Muscle of leg (tissue), 16 donors: ENCODE measurements at places on chromosomes 1 and 21.

DNA sequence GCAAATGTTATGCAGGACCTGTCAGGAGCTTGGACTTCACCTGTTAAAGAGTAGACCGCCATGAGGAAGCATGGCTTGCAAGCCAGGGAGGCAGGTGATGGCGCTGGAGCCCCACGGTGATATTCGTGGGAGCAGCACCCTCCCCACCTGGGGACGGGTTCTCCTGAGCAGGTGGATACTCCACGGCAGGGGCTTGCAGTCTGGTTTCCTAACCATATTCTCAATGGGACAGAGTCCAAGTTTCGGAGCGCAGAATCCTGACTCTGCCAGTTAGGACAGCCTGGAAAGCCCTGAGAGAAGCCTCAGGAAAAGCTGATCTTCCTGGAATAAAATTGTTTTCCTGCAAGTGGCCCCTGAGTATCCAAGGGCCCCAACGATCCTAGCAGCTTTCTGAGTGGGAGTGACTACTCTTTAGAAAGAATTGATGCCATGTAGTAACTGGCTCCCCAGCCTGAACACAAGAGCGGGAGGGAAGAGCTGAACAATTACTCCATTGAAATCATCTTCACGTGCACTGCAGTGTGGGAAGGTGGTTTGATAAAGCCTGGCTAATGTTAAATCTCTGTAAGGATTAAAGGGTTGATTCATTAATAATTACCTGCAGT is 146.3 kb upstream of the RAB4A start:
- DNase-seq, result peak; percentile 33

GRCh38 chr1:43238991-43239469 is 30.8 kb upstream of the TMEM125 start:
- no peak for DNase-seq

DNA sequence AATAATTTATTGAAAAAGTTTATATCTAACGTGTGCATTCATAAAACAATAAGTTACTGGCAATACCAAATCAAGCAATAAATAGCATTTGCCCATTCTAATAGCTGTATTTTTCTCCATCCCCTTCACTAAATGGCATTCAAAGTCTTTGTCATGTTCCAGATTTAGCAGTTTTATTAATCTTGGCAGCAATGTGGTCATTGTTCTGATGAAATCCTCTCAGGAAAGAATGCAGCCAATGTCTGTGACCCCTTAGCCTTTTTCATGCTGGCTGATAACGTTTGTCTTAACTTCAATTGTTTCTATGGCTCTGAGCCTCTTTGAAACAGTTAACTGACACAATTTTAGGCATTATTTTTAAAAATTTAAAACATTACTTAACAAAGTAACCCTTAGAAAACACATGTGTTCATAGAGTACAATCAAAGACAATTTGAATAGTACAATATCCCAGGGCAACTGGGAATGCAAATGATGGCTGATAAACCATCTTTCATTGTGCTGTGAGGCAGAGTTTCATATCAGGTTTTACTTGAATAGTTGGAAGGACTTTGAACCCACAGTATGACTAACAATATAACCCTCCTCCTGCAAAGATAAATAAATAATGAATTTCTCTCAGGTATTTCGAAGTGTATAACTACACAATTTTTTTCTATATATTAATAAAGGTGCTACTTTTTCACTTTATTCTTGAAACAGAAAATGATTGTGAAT is 217.5 kb downstream of the LRRIQ3 start:
- DNase-seq, result peak; percentile 54

DNA sequence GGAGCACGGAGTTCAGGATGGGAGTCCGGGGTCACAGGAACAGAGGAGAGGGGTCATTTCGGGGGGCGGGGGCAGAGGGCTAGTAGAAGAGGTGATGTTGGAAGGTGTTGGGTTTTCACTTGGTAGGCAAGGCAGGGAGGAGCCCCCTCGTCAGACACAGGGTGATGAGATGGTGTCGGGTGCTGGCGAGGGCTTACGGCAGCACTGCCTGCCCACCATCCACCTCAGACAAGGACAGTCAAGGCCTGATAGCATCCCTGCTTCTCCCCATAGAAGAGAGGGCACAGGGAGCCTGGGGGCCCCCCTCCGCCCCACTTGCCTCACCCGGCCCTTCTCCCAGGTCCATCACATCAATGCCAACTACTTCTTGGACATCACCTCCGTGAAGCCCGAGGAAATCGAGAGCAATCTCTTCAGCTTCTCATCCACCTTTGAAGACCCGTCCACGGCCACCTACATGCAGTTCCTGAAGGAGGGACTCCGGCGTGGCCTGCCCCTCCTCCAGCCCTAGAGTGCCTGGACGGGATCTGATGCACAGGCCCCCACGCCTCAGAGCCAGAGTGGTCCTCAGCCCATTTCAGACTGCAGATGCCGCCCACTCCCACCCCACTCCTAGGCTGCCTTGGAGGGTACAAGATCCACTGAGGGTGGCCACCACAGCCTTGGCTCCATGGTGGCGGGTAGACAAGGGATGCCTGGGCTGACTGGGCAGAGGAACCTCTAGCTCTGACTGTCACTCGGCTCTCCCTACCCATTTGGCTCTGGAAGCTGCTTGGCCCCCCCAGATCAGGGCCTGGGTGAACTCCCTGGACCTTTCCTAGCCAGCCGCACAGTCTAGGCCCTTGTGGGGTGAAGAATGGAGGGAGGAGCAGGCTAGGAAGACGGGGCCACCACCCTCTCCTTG is 4.3 kb upstream of the MTFR1L start:
- DNase-seq, result no peak

- peak; percentile 27 for DNase-seq
Measured at GRCh38 chr21:17848228-17848627, 29.1 kb upstream of the C21orf91 start.

DNA sequence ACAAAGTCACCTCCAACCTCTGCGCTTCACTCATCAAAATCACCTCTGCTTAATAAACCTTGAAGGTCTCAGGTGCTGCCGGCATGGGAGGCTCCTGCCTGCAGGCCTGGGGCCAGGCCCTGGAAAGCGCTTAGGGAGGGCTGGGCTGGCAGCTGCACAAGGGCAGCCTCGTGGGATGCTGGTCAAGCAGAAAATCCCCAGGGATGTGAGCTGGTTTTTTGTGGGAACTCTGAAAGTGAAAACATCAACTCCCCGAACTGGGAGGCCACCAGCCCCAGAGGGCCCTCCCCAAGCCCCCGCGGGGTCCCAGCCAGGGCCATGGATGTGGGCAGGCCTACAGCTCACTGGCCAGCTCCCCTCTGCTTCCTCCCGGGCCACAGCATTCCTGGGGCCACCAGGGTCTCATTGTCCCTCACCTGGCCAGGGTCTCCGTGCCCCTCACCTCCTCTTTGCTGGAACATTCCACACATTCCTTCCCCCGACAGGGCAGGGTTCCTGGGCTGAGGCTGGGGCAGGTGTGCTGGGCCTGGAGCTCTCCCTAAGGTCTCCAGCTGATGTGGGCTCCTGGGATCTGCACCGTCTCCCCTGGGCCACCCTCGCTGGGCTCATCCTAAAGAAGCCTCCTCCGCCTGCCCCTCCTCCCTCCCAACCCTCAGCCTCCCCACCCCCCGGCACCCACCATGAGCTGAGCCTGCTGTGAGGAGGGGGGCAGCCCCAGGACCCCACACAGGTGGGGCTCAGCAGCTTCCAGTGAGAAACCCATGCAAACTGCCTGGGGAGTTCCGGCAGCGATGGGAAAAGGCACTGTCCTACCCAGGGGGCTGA is 36.0 kb upstream of the POFUT2 start:
- no peak for DNase-seq

DNA sequence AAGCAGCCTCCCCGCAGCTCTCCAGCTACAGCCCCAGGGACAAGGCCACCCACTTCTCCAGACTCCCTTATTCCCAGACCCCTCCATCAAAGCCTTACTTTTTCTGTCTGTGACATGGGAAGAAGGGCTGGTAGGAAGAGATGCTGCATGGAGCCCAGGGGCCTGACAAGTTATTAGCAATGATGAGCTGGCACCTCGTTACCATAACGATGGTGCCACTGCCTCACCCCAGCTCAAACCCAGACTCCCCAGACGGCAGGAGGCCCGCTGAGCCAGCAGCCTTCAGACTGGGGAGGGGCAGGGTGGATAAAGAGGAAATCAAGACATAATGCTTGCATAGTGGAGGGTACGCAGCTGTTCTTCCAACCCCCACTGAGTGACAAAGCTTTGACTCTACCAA is 3.3 kb downstream of the DLGAP3 start:
- no peak for DNase-seq
